Astrocyte (in vitro differentiated cells and primary cell): ENCODE measurements at places on chromosomes 3 and 15.
A peak's percentile ranks its signal among the peaks of the same experiment; 100 is the strongest.

- H3K36me3 ChIP-seq: peaks cover 27% of the 10 kb centered on the region
- no peak for DNase-seq
- H3K27ac ChIP-seq: no peak overlapping the region
- no peaks in the 10 kb centered on the region for H3K27me3 ChIP-seq
- H3K4me1 ChIP-seq: no peaks in the 10 kb centered on the region
These were observed 38.6 kb downstream of the PIK3R4 start for GRCh38 chr3:130707902-130708601.

GRCh38 chr3:14216257-14217048 is 37.8 kb downstream of the LSM3 start:
- peaks cover 11% of the 10 kb centered on the region for H3K4me1 ChIP-seq
- no peaks in the 10 kb centered on the region for H3K27me3 ChIP-seq
- no peak overlapping the region for H3K27ac ChIP-seq
- peak; percentile 78 for DNase-seq
- peak overlapping the region; percentile 50 for H3K4me3 ChIP-seq

- no peak overlapping the region for H3K4me3 ChIP-seq
- DNase-seq: no peak
- peaks cover 7% of the 10 kb centered on the region for H3K4me1 ChIP-seq
- no peaks in the 10 kb centered on the region for H3K27me3 ChIP-seq
- H3K27ac ChIP-seq: no peak overlapping the region
These were observed 190.1 kb downstream of the PDE8A start for GRCh38 chr15:85171736-85172135.

GRCh38 chr3:70342149-70342548 is 29.7 kb upstream of the MDFIC2 start:
- H3K27ac ChIP-seq: no peak overlapping the region
- H3K36me3 ChIP-seq: no peaks in the 10 kb centered on the region
- H3K4me1 ChIP-seq: no peaks in the 10 kb centered on the region
- DNase-seq: no peak

DNA sequence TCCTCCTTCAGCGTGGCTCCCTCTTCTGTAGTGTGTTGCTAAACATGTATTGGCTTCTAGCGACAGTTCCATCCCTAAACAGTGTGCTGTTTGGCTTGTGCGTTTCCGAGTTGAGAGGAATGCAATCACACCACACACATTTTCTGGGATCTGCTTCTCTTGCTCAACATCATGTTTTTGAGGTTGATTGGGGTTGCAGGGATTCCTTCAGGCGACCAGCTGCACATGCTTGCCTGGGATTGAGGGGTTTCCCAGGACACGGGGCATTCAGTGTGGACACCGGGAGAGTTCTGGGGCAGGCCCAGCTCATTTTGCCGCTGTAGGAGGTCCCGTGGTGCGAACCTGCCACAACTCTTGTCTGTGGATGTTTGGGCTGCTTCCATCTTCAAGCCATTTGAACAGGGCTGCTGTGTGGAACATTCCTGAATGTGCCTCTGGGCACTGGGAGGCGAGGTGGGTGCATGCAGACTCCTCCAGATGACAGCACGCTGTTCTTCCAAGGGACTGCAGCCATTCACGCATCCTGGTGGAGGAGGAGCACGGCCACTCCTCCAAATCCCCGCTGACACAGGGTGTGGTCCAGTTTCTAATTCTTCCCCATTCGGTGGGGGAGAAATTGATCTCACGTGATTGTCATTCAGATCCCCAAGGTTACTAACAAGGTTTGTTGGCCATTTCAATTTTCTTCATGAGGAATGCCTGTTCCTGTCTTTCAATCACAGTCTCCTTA is 82.8 kb downstream of the PLXNA1 start:
- peak; percentile 14 for DNase-seq
- no peak overlapping the region for H3K27ac ChIP-seq
- H3K4me1 ChIP-seq: no peaks in the 10 kb centered on the region

- DNase-seq: peak; percentile 1
- H3K27me3 ChIP-seq: no peaks in the 10 kb centered on the region
- no peaks in the 10 kb centered on the region for H3K36me3 ChIP-seq
- no peak overlapping the region for H3K4me3 ChIP-seq
These were observed 545.6 kb upstream of the ZNF385D start for GRCh38 chr3:22296601-22297000.

DNA sequence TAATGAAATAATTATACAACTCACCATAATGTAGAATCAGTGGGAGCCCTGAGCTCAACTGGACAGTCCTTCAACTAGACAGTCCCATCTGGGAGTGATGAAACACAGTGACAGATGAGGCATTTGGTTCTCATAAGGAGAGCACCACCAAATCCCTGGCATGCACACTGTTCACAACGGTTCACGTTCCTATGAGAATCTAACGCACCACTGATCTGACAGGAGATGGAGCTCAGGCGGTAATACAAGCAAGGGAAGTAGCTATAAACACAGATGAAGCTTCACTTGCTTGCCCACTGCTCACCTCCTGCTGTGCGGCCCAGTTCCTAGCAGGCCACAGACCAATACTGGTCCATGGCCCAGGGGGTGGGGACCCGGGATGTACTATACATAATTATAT is 17.0 kb downstream of the PRKAR2A start:
- H3K27me3 ChIP-seq: no peaks in the 10 kb centered on the region
- no peaks in the 10 kb centered on the region for H3K36me3 ChIP-seq
- H3K4me3 ChIP-seq: no peak overlapping the region
- H3K27ac ChIP-seq: no peak overlapping the region

GRCh38 chr3:129003578-129004112 is 2.5 kb downstream of the EFCC1 start:
- peaks cover 68% of the 10 kb centered on the region for H3K27me3 ChIP-seq
- H3K4me1 ChIP-seq: peaks cover 2% of the 10 kb centered on the region
- no peak for DNase-seq
- no peak overlapping the region for H3K4me3 ChIP-seq
- no peak overlapping the region for H3K27ac ChIP-seq

GRCh38 chr15:85899927-85900326 is 105.2 kb upstream of the KLHL25 start:
- no peak overlapping the region for H3K4me3 ChIP-seq
- no peak overlapping the region for H3K27ac ChIP-seq
- H3K36me3 ChIP-seq: no peaks in the 10 kb centered on the region

- H3K27ac ChIP-seq: no peak overlapping the region
- no peak overlapping the region for H3K4me3 ChIP-seq
- no peak for DNase-seq
- H3K36me3 ChIP-seq: no peaks in the 10 kb centered on the region
These were observed 6.6 kb upstream of the MCF2L2 start for GRCh38 chr3:183434992-183435391.

DNA sequence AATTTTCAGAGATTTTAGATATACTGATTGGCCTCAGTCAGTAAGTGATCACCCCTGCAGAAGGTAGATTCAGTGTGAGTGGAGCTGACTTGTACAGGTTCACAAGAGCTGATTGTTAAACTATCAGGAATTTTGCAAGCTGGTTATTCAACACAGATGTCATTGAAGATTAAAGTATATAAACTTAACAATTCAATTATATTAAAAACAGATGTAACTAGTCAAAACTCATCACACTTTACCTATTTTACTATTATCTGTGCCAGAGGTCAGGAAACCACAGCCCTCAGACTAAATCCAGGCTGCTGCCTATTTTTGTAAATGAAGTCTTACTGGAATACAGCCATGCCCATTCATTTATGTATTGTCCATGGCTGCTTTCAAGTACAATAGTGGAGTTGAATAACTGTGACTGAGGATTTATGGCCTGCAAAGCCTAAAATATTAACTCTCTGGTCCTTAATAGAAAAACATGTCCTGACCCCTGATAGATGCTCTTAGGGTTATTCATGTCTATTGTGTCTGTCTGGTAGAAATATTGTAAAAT is 429.3 kb upstream of the PDZRN3 start:
- H3K27ac ChIP-seq: no peak overlapping the region
- no peaks in the 10 kb centered on the region for H3K36me3 ChIP-seq
- H3K4me3 ChIP-seq: no peak overlapping the region

DNA sequence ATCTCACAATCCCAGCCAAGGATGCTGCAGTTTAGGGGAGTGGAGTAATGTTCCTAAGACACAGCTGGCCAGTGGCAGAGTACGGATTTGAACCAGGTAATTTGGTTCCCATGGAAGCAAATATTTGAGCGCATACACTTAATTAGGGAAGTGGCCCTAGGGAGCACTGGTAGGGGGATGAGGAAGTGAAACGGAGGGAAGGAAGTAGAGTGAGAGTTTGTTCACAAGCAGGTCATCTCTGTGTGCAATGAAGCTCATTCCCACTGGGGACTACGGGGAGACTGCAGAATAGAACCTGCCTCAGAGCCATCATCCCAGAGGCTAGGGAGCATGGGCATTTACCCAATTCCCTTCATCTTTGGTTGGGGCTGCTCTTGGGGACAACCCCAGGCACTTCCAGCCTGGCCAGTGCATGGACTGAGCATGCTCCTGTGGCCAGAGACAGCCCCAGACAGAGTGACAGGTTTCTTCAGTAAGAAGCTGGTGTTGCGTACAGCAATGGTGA is 317.2 kb upstream of the PROK2 start:
- no peaks in the 10 kb centered on the region for H3K36me3 ChIP-seq
- H3K27me3 ChIP-seq: peaks cover 60% of the 10 kb centered on the region
- H3K4me3 ChIP-seq: no peak overlapping the region
- no peak overlapping the region for H3K27ac ChIP-seq
- H3K4me1 ChIP-seq: peaks cover 6% of the 10 kb centered on the region

- no peak overlapping the region for H3K4me3 ChIP-seq
- no peak overlapping the region for H3K27ac ChIP-seq
- peak; percentile 39 for DNase-seq
These were observed 48.3 kb upstream of the TIPARP start for GRCh38 chr3:156626104-156626503.

- no peak overlapping the region for H3K27ac ChIP-seq
- H3K4me1 ChIP-seq: peaks cover 6% of the 10 kb centered on the region
- H3K36me3 ChIP-seq: peaks cover 15% of the 10 kb centered on the region
- peak; percentile 37 for DNase-seq
- no peak overlapping the region for H3K4me3 ChIP-seq
- H3K27me3 ChIP-seq: no peaks in the 10 kb centered on the region
These were observed 4.6 kb downstream of the TADA3 start for GRCh38 chr3:9787714-9788113.

DNA sequence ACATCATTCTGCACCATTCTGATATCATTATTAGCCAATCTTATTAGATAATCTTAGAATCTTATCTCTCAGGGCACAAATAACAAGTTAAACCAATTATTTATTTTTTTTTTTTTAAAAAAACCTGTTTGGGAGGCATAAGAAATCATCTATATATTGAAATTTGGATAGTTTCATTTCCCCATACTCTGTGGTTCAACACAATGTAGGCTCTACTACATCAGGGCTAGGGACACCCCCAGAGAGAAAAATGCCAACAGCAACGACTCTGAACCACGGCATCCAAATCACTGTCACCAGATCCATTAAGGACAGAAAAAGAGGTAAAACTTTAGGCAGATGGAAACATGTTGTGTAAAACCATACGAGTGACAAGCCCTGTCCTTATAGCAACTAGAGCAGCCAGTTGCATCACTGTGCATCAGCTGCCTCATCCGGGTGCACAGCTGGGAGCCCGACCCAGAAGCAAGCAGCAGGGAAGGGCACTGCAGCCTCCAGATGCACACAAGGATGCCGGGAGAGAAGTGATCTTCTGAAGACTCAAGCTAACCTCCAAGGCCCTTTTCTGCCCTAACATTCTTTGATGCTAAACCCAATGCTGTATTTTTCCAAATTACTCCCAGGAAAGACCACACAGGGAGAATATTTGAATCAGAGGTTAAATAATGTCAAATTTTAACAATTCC is 381.1 kb downstream of the CTNNB1 start:
- H3K27me3 ChIP-seq: no peaks in the 10 kb centered on the region
- H3K36me3 ChIP-seq: no peaks in the 10 kb centered on the region
- DNase-seq: no peak

DNA sequence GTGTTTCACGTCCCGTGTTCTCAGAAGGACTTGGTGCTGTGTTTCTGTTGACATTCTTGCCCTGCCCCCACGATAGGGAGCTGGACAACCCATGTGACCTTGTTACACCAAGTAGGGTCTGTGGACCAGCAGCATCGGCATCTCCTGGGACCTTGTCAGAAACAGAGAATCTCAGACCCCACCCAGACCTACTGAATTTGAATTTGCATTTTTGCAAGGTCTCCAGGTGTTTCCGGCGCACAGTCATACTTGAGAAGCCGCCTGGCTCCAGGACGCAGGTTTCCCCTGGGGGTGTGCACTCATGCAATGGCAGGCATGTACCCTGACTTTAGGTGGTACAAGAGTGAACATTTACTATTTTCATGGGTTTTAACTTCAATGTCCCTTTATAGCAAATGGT is 117.9 kb downstream of the TLE3 start:
- no peaks in the 10 kb centered on the region for H3K36me3 ChIP-seq
- no peaks in the 10 kb centered on the region for H3K4me1 ChIP-seq
- no peak overlapping the region for H3K27ac ChIP-seq
- H3K4me3 ChIP-seq: no peak overlapping the region
- no peak for DNase-seq

DNA sequence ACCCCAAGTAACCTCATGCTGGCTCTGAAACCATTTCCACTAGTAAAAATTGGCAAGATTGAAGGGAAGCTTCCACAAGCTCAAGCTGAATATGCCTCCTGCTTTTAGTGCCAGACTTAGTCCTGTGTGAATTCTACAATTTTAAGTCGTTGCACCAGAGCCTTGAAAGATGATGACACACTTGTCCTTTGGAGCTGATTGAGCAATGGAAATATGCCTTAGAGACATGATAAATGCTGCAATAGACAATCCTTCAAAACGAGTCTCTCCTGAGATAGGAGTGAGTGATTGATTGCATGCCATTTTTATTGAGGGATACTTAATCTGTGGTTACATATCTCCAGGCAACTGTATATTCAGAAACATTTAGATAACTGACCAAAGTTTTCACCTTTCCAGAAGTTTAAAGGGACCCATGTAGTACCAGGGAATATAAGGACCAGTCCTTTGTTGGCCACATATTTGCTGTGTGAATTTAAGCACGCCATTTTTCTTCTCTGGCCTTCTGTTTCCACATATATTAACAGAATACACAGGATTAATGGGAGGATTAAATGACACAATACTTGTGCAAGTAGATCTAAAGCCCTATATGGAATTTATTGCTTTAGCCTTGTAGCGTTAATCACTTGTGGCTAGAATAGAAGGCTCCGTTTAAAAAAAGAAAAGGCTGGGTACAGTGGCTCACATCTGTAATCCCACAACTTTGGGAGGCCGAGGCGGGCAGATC is 65.1 kb downstream of the PPARG start:
- H3K36me3 ChIP-seq: no peaks in the 10 kb centered on the region
- no peaks in the 10 kb centered on the region for H3K4me1 ChIP-seq
- no peak for DNase-seq
- H3K27me3 ChIP-seq: no peaks in the 10 kb centered on the region

DNA sequence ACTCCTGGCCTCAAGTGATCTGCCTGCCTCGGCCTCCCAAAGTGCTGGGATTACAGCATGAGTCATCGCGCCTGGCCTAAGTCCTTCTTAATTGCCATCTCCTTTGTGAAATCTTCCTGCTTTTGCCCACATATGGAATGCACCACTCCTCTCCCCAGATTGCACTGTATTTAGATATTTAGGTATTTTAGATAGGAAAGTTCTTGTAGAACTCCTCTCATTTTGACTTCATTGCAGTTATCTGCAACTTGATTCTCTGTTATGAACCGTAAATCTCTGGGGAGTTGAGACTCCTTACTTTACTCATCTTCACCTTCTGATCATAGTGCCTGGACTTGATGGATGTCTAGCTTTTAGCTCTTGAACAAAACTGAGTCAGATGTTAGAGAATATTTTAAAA is 150.7 kb downstream of the AKAP13 start:
- no peak for DNase-seq
- peaks cover 8% of the 10 kb centered on the region for H3K4me1 ChIP-seq
- H3K27me3 ChIP-seq: no peaks in the 10 kb centered on the region
- no peak overlapping the region for H3K27ac ChIP-seq
- no peak overlapping the region for H3K4me3 ChIP-seq
- peaks cover 5% of the 10 kb centered on the region for H3K36me3 ChIP-seq

GRCh38 chr15:40911141-40911540 is 16.9 kb downstream of the VPS18 start:
- no peaks in the 10 kb centered on the region for H3K27me3 ChIP-seq
- H3K4me3 ChIP-seq: no peak overlapping the region
- no peaks in the 10 kb centered on the region for H3K36me3 ChIP-seq
- no peak overlapping the region for H3K27ac ChIP-seq
